Omental fat pad (tissue), 4 donors: ENCODE measurements at places on chromosomes 2 and 18. TPM values are rescaled to one million over a fixed set of nuclear protein-coding genes. Genes with fewer than 3 reads are reported as not detected.

CHST9 gene
- total RNA-seq, result under 0.01 TPM

ME2 gene
- total RNA-seq, result 75.4 TPM

DSG4 gene
- total RNA-seq, result 0.19 TPM

DTNB gene
- total RNA-seq, result 9.8 TPM

SCN1A gene
- total RNA-seq, result not detected
